GM06990 (cell line): ENCODE measurements at places on chromosomes 2 and 18.

GRCh38 chr2:37243435-37243834 lies 12.0 kb downstream of the NDUFAF7 start:
- peak; percentile 13 for DNase-seq

DNA sequence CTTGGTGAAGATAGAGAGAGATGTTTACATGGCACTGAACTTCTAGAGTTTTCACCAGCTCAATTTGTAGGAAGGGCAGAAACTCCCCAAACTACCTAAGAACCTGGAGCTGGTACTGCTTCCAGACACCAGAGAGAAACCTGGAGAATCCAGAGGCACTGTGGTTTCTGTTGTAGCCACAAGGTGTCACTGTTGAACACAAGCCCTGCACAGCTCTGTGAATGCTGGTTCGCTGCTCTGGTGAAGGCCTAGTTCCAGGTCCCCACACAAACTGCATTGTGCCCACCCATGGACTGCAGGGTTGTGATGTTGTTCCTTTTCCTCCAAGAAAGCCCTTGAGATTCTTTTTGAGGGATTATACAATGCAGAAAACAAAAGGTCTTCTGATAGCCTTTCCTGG lies 150.5 kb upstream of the HS6ST1 start:
- no peak for DNase-seq

- no peak for DNase-seq
These were observed 702 bp downstream of the OLA1 start for GRCh38 chr2:174247474-174248186.

- no peak for DNase-seq
These were observed 44.4 kb downstream of the ST8SIA5 start for GRCh38 chr18:46712406-46712805.

DNA sequence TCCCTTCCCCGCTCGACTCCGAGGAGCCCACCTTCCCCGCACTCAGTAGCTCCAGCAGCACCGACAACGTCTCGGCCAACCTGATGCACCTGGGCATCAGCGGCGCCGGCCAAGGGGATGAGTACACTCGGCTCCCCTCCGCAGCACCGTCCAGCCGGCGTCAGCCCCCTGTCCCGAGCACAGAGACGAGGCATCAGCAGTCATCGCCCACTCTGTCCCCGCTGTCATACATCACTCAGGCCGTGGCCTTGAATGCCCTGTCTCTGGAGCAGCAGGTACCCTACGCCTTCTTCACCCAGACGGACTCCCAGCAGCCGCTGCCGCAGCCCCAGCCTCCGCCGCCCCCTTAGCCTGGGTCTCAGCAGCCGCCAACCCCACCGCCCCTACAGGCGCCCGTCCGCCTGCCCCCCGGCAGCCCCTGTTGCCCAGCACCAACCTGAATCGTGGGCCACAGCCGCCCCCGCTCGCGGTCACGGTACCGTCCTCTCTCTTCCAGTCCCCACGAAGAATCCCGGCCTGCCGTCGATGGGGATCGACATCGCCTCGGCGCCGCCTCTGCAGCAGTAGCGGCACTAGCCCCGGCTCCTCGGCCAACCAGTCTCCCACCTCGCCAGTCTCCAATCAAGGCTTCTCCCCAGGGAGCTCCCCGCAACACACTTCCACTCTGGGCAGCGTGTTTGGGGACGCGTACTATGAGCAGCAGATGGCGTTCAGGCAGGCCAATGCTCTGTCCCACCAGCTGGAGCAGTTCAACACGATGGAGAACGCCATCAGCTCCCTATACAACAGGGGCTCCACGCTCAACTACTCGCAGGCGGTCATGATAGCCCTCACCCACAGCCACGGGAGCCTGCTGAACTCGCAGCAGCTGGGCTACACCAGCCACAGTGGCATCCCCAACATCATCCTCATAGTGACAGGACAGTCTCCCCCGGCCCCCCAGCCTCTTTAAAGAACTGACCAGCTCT lies 1195.9 kb upstream of the CHAC2 start:
- no peak for DNase-seq

DNA sequence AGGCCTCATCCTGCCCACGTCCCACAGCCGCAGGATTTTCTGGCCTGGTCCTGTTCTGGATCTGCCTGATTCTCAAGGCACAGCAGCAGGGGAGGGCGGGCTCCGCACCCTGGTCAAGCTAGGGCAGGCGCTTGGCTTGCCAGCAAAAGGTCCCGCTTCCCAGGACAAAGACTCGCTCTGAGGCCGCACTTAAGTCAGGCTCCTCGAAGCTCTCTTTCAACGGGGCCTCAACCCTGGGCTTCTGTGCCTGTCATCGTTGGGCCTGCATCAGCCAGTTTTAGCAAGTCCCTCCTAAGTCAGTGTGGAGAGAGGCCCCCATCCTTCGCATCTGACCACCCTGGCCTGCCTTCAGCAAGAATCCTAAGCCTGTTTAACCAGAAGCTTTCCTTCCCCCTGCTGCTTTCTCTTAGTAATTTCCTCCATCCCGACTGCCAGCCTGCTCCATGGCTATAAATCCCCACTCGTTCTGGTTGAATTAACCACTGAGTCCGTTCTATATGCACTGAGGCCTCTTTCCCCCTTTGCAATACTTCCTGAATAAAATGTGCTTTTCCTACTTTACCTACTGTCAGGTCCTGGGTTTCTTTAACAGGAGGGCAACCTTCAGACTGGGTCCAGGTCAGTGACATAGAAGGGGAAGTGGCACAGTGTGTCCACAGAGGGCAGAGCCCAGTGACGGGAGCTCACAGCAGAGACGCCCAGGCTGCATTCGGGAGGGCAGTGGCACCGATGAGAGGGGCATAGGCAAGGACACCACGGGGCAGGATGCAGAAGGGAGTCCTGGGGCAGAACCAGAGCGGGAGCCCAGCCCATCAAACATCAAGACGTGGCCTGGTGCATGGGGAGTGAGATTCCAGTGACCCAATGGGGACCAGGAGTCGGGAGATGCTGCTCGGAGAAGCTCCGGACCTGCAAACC lies 62.7 kb downstream of the SP110 start:
- no peak for DNase-seq

- no peak for DNase-seq
These were observed 31.0 kb downstream of the VAPA start for GRCh38 chr18:9944805-9945204.

DNA sequence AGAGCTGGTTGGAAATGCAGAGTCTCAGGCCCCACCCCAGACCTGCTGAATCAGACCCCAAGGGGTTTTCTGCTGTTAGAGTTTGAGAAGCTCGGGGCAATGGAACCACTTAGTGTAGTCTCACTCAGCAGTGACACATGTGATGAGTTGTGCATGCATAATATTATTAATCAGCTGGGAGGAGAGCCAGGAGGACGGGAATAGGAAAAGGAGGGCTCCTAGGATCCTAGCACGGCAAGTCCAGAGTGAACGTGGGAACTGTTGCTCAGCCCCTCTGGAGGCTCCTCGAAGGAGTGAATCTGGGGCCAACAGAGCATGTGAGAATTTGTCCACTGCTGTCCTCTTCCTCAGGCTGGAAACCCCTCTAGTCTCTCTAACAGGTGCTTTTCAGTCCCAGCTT lies 87.1 kb downstream of the HS1BP3 start:
- no peak for DNase-seq

DNA sequence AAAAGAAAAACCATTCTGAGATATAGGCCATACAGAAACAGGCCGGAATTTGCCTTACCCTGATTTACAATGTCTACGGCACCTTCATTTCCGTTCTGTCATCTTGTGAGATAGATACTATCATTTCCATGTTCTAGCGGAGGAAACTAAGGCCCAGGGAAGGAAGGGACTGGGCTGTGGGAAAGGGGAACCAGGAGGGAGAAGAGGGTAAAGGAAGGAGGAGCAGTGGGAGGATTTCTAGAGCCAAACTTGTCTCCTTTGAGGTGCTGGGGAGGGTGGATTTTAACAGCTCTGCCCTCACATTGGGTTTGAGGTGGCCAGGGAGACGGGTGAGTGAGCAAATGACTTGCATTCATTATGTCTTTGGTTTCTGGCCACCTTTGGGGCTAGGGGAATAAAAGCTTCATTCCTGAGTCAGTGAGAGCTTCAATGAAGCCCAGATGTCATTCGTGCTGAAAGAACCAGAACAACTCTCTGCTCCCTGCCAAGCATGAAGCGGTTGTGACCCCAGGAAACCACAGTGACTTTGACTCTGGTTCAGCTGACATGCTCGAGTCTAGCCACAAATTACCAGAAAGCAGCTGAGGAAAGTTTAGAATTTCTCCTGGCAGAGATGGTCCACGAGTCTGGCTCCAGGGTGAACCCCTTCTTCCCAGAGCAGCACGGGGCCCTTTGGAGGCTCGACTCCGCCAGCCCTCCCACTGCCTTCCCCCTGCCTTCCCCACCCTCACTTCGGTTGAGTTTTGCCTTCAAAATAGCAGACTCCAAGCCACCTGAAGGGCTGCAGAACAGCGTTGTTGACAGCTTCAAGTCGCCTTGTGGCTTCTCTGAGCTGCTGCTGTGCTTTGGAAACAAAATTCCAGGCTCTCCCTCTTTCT lies 3.8 kb downstream of the ACTG2 start:
- DNase-seq: no peak

- peak; percentile 44 for DNase-seq
These were observed 3.6 kb upstream of the RAB31 start for GRCh38 chr18:9704233-9705118.

DNA sequence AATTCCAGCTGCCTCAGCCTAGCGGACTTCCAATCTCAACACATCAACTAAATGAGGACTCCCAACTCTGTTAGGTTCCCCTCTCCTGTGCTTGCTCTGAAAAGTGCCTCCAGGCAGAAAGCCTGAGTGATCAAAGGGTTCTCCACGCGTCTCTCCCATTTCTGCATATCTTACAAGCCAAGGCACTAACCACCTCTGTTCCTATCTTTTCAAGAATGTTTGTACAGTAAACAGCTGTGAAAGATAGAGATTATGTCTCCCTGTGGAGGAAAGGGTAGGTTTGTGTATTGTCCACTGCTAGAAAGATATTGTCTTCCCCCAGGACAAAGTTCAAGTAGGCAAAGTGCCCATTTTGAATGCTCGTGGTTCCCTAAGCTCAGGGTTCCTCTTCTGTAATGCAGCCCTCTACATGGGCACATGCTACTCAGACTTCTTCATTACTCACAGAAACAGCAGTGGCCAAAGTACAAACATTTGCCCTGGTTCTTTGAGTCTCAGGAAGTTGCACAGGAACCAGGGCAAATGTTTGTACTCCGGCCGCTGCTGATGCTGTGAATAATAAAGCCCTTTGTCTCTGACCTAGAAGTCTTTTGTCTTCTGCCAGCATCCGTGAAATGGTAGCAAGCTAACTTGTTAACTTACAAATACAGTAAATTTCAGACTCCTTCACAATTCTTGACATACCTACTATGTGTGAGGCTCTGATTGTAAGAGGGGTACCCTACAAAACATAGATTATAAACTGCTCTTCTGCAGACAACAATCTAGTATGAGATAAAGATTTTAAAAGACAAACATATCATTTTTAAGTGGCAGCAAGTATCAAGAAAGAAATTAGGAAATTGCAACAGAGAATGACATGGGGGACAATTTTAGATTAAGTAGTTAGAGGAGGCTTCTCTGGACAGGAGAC lies 44.5 kb downstream of the PKDCC start:
- DNase-seq: no peak

DNA sequence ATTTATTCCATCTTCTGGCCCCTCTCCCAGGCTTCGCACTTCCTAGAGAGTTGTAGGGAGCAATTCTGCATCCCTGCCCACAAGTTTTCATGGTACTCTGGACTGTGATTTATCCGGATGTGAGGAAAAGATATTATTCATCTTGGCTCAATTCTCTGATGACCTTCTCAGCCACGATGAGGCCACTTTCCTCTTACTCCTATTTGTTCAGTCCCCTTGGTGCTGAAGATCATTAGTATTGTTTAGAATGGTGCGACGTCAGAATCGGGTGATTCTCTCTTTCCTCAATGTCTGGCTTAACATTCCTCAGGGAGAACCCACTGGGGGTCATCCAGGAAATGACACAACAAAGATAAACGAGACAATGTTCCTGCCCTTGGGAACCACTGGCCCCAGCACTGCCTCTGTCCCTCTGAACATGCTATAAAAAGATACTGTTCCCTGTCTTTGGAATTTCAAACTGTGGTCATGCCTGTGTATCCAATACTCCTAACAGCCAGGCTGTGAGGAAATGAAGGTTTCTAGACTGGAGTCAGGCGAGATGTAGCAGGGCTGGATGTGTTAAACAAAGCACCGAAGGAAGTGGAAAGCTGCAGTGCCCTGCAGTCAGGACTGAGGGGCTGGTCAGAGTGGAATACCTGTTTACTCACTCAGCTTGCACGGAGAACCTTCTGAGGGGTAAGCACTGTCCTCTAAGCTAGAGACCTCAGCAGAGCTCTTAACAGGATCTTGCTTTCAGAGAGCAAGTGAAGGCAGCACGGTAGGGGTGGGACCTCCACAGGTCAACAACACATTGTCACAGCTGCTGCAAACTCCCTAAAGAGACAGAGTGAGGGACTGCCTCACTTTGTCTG lies 12.9 kb upstream of the GLI2 start:
- DNase-seq: no peak

- no peak for DNase-seq
These were observed 204.2 kb downstream of the GBX2 start for GRCh38 chr2:235963853-235964577.

DNA sequence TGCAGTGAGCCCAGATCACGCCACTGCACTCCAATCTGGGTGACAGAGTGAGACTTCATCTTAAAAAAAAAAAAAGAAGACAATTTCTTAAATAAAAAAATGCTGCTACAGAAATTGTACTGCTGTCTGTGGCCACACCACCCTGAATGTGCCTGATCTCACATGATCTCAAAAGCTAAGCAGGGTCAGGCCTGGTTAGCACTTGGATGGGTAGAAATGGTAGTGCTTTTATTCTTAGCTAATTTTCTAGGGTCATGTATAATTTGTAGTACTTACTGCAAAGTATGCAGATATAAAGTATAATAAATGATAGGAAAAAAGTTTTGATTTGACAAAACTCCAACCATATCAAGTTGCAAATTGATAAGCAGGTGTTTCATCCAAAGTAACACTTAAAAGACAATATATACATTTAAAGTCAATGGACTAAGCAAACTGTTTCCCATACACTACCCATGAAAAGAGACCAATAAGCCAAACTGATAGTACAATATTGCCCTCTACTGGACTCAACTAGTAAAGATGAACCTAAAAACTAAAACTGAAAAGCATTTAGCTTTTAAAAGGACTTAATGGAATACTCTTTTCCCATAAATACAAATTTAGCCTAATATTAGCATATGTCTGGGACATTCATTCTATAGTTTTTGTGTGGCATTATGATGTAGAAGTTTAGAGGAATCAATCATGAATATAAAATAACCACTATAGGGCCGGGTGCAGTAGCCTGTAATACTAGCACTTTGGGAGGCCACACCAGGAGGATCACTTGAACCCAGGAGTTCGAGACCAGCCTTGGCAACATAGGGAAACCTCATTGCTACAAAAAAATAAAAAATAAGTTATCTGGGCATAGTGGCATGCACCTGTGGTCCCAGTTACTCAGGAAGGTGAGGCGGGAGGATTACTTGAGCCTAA lies 18.6 kb upstream of the PEX13 start:
- DNase-seq: no peak

DNA sequence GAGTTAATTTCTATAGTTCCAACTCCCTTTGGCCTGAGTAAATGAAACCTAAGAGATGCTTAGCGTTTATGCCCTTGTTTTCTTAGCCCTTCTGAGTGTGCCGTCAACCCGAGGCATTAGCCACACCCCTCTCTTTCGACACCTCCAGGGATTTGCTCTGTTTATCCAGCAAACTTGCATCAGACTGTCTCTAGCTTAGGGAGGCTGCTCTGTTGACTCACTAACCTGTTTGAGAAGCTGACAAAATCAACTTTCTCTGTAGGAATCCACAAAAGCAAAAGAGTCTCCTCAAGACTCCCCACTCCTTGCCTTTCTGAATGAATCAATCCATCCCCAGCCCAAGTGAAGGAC lies 317.6 kb downstream of the TNS1 start:
- no peak for DNase-seq

GRCh38 chr2:9941196-9941995 lies 10.1 kb upstream of the GRHL1 start:
- DNase-seq: no peak

- DNase-seq: no peak
These were observed 186.8 kb downstream of the ZEB2 start for GRCh38 chr2:144333143-144333555.
